ENCODE measurements at places on chromosomes 13 and 19. TPM values are rescaled to one million over a fixed set of nuclear protein-coding genes. Genes with fewer than 3 reads are reported as not detected.

The LIPE gene
- 11.5 TPM for polyA plus RNA-seq

The SIGLEC5 gene
- 3.2 TPM for polyA plus RNA-seq

The KLHL1 gene
- polyA plus RNA-seq: 0.14 TPM

The IL17D gene
- 0.17 TPM for polyA plus RNA-seq

The UBAC2 gene
- 33.3 TPM for polyA plus RNA-seq

The TEKTIP1 gene
- polyA plus RNA-seq: 0.45 TPM

The ZNF90 gene
- 0.21 TPM for polyA plus RNA-seq

The TEX26 gene
- not detected for polyA plus RNA-seq

The ZNF443 gene
- 4.5 TPM for polyA plus RNA-seq

The MISP3 gene
- polyA plus RNA-seq: 0.52 TPM

The SYNGR4 gene
- 0.72 TPM for polyA plus RNA-seq

The LRRC8E gene
- not detected for polyA plus RNA-seq

The DENND1C gene
- polyA plus RNA-seq: 45.3 TPM

The SULT2A1 gene
- not detected for polyA plus RNA-seq

The IGSF23 gene
- polyA plus RNA-seq: not detected

The FLT1 gene
- 0.87 TPM for polyA plus RNA-seq

The CNFN gene
- polyA plus RNA-seq: not detected

The AMER2 gene
- polyA plus RNA-seq: 0.14 TPM

The CGB1 gene
- polyA plus RNA-seq: not detected

The ACP7 gene
- polyA plus RNA-seq: not detected

The RFPL4A gene
- polyA plus RNA-seq: not detected

The ZNF66 gene
- polyA plus RNA-seq: 5.3 TPM

The NAA16 gene
- 14.9 TPM for polyA plus RNA-seq

The MEDAG gene
- polyA plus RNA-seq: not detected

The SAMD1 gene
- 7.2 TPM for polyA plus RNA-seq

The TGFBR3L gene
- 0.56 TPM for polyA plus RNA-seq

The ZNF536 gene
- polyA plus RNA-seq: not detected

The SPINT2 gene
- 22.2 TPM for polyA plus RNA-seq

The ADPRHL1 gene
- polyA plus RNA-seq: 1.1 TPM

The FCHO1 gene
- polyA plus RNA-seq: 23.3 TPM

The IL4I1 gene
- polyA plus RNA-seq: 45.5 TPM

The DHDH gene
- 0.40 TPM for polyA plus RNA-seq

The THSD1 gene
- polyA plus RNA-seq: not detected

The KIR3DL2 gene
- not detected for polyA plus RNA-seq

The ZNF333 gene
- 4.3 TPM for polyA plus RNA-seq

The BEST2 gene
- polyA plus RNA-seq: not detected

The KCNJ14 gene
- 0.37 TPM for polyA plus RNA-seq

The IFNL2 gene
- not detected for polyA plus RNA-seq

The ZNF154 gene
- 0.74 TPM for polyA plus RNA-seq

The C19orf73 gene
- polyA plus RNA-seq: 2.2 TPM

The POSTN gene
- polyA plus RNA-seq: not detected

The KLK4 gene
- not detected for polyA plus RNA-seq

The SF3A2 gene
- polyA plus RNA-seq: 35.1 TPM

The FUT3 gene
- not detected for polyA plus RNA-seq

The CACNG6 gene
- polyA plus RNA-seq: not detected

The IRGC gene
- not detected for polyA plus RNA-seq

The MAP3K10 gene
- polyA plus RNA-seq: 2.7 TPM

The MAP2K2 gene
- 25.0 TPM for polyA plus RNA-seq

All from GM12878 (cell line).